ENCODE measurements at places on chromosomes 2 and 18.

GRCh38 chr18:74525741-74526140 lies 8.6 kb upstream of the CNDP1 start:
- no peak for DNase-seq

DNA sequence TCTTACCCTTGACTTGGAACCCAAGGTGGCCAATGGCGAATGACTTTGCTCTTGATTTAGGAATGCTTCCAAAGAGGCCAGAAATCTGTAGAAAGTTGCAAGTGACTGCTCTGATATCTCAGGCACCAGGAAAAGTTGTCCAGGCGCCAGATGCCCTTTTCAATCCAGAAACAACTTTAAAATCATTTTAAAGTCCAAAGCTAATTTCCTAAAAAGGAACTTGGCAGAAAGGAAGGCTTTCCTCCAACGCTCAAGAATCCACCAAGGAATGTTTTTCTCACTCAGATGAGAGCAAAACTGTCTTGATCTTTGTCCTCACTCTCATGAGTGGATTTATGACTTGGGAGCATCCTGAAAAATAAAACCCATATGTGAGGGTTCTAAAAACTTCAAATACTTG lies 5.3 kb downstream of the NGEF start:
- no peak for DNase-seq

GRCh38 chr18:4734903-4735302 lies 279.8 kb upstream of the DLGAP1 start:
- no peak for DNase-seq

- no peak for DNase-seq
Measured at GRCh38 chr2:30252723-30253701, 21.7 kb downstream of the LBH start.

- no peak for DNase-seq
Measured at GRCh38 chr18:50687491-50687890, 127.6 kb downstream of the MAPK4 start.
